HuH-7 (cell line): ENCODE measurements at places on chromosomes 11 and 22.

GRCh38 chr11:12042215-12042676 lies 33.8 kb upstream of the DKK3 start:
- no peak for DNase-seq

GRCh38 chr22:37412495-37413250 lies 14.6 kb downstream of the ELFN2 start:
- DNase-seq: no peak

DNA sequence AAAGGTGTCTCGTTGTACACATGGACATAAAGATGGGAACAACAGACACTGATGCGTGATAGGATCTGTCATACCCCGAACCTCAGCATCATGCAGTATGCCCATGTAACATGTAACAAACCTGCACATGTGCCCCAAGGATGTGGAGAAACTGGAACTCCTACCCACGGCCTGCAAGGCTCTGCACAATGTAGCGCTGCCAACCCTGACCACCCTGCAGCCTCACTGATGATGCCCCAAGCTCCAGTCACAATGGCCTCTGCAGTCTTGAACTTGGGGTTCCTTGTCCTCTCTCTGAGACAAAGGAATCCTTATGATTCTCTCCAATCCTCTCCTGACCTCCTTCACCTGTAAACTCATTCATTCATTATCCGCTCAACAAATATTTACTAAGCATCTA lies 14.2 kb downstream of the LMO1 start:
- DNase-seq: no peak

GRCh38 chr11:2833051-2833715 lies 52.4 kb downstream of the CDKN1C start:
- no peak for DNase-seq

- DNase-seq: no peak
Observed at GRCh38 chr22:19490628-19491230, 11.0 kb downstream of the CDC45 start.
